Left cardiac atrium (tissue), 4 donors: ENCODE measurements at places on chromosomes 4 and X. TPM values are rescaled to one million over a fixed set of nuclear protein-coding genes. Genes with fewer than 3 reads are reported as not detected.

The GPC4 gene
- total RNA-seq = 15.0 TPM

The HSFX4 gene
- not detected for total RNA-seq

The SSX1 gene
- not detected for total RNA-seq

The OCIAD1 gene
- total RNA-seq = 149 TPM

The OTC gene
- total RNA-seq = 0.32 TPM

The MAGED4B gene
- total RNA-seq = 4.2 TPM

- no peak for DNase-seq
These were observed 33.0 kb downstream of the TACC3 start for GRCh38 chr4:1754336-1754735.

GRCh38 chr4:46316215-46316614 lies 73.7 kb downstream of the GABRA2 start:
- DNase-seq = no peak

- no peak for DNase-seq
These were observed 155.6 kb upstream of the PITX2 start for GRCh38 chr4:110778521-110778920.

DNA sequence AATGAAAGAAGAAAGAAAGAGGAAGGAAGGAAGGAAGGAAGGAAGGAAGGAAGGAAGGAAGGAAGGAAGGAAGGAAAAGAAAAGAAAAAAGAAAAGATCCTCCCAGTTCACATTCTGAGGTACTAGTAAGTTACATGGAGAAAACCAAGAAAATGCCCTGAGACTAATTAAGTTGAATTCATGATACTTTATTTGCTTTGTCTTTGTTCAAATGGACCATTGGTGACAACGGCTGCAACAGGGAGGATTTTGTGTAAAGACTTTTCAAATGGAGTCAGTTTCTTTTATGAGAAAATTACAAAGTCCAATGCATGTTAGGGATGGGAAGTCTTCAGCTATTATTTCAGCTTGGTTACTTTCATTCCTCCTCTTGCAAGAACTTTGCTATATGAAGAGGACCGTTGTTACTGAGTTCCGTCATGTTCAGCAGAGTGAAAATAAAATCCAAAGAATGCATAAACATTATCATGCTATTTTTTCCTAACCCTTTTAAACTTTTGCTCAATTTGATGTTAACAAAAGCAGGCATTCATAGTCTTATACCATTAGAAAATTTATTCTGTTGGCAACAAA lies 8.3 kb downstream of the VCX3A start:
- DNase-seq = no peak

DNA sequence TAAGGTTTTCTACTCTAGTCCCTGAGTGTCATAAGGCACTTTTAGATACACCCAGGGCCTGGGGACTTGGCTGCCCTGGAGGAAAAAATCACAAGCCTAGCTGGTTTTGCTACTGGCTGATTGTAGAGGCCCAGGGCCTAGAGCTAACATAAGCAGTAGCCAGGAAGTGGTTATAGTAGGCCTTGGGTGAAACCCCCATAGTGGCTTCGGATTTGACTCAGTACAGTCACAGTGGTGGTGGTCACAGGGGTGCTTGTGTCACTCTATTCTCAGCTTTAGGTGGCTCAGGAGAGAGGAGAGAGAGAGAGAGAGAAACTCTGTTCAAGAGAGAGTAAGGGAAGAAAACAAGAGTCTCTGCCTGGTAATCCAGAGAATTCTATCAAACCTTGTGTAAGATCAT lies 194.5 kb upstream of the EDA2R start:
- no peak for DNase-seq

- DNase-seq = no peak
These were observed 6.3 kb upstream of the ARHGEF38 start for GRCh38 chr4:105546086-105546485.

DNA sequence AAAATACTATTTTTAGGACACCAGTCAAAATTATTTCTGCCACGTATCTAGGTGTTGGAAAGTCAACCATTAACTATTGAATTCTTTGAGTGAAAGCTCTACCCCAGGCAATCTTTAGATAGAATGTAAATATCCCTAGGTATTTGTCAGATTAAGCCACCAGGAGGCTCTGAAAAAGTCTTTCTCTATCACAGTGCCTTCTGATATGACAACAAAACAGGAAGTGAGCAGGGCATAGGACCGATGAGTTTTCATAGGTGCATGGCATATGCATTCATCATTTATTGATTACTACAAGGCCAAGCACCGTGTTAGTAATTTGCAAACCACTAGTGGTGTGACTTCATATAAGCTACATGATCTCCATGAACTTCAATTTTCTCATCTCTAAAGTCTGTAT lies 333.6 kb upstream of the F9 start:
- no peak for DNase-seq

DNA sequence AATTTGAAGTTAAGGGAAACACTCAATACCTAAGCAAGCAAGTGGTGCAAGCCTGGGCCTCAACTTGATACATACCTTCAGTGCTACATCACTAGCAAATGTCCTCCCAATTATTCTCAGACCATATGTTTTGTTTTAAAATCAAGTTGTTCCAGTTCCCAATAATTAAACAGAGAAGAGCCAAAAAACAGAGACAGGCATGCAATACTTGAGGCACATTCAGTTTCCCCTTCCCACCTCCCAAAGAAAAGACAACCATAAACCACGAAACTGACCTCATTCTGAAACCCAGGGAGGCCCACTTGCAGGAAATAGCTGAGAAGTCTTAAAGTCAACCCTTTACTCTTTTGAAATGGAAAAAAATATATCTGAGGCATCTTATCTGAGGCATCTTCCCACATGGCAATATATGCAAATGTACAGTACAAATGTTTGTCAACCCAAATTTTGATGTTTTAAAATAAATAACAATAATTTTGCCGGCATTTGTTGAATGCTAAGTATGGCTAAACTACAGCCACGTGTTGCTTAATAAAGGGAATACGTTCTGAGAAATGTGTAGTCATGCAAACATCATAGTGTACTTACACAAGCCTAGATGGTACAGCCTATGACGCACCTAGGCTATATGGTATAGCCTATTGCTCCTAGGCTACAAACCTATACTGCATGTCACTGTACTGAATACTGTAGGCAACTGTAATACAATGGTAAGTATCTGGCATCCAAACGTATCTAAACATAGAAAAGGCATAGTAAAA lies 147.5 kb downstream of the TSPAN5 start:
- DNase-seq = no peak

- DNase-seq = no peak
These were observed at the start of gene LINC00632 for GRCh38 chrX:140709421-140709846. Gene LINC00632, plus strand, starts transcription at chrX:140709759.

GRCh38 chrX:71629467-71629866 lies 11.2 kb upstream of the CXCR3 start:
- no peak for DNase-seq

DNA sequence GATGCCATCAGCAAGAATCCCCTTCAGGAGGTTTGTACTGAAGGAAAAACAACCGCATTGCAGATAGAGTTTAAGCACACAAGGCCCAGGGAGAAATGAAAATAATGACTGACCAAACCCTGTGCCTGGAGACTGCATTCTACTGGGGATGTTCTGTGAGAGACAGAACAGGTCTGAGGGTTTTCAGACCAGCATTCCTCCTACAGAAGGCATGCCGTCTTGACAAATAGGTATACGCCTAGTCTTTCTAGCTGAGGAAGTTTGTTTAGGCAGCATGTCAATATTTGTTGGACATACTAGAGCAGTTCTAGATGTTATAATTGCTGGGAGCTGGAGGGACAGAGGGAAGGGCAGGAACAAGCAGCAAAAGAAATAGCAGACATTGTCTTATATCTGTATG lies 68.4 kb upstream of the SCOC start:
- DNase-seq = no peak

DNA sequence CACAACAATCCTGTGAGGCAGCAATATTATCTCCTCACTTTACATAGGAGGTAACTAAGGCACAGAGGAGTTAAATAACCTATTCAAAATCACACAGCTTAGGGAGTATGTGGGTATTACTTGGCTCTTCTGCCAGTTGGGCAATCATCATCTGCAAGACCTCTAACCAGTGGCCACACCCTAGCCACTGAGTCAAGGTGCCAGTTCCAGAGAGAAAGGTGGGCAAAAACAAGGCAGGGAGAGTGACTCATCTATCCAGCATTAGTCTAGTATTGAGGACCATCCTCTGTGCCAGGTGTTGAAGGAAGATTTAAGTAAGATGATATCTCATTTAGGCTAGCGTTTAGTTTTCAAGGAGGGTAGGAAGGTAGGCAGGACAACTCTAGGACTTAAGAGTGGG lies 113.9 kb upstream of the EOLA2 start:
- DNase-seq = no peak

DNA sequence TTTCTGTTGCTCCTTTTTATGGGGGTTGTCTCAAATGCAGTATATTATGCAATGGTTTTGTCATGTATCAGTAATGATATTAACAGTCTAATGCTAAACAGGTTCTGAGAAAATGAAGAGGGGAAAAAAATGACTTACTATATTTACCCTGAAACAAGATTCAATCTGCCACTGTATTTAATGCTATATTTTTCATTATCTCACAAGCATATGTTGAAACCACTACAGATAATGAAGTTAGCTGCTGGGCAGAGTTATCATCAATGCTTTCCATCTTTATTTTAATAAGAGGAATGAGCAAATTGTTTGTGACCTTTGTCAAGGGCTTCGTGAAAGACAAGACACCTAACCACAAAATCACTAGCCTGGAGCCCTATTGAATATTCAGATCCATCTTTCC lies 32.6 kb upstream of the NAA11 start:
- DNase-seq = no peak

DNA sequence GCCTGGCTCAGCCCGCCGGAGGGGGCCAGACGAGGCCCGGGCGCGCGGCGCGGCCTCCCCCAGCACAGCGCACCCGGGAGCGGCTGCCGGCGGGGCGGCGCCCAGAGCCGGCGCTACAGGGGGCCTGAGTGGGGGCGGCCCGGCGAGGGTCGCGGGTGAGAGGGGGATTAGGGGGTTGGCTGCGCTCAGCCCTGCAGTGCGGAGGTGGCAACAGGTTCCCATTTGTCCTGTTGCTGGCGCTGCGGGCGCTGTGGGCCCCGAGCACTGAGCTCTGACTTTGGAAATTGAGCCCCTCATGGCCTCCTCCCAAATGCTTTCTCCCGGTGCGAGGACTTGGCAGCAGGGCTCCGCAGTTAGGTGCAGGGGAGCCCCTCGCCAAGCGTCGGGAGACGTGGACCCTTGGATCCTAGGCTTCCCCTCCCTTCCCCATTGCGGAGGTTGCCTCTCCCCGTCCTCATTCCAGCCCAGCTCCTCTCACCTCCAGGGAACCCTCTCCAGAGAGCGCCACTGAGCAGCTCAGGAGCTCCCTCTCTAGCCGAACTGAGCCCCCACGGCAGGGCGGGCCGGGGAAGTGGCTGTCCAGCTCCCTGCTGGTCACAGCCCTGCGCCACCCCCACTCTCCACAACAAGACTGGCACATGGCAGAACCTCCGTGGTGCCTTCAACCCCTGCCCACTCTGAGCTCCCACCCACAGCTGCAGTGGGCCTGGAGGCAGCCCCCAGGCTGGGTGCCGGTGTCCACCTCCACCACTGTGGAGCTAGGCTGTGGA lies 2.5 kb upstream of the DUSP9 start:
- no peak for DNase-seq

DNA sequence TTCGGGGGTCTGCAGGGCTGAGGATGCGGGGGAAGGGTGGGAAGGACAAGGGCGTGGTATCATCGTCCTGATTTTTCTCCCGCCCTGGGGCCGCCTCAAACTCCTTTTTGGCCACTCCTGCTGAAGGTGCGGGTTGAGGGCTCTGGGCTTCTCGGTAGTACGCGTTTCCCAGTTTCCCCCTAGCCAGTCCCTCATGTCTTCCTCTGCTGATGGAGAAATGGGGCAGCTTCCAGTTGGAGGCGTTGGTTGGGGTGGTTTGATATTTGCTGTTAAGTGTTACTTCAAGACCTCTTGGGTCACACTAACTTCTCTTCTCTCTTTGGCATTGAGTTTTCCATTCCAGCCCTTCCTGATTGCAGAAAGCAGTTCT lies 482 bp downstream of the GSTCD start:
- DNase-seq = no peak

DNA sequence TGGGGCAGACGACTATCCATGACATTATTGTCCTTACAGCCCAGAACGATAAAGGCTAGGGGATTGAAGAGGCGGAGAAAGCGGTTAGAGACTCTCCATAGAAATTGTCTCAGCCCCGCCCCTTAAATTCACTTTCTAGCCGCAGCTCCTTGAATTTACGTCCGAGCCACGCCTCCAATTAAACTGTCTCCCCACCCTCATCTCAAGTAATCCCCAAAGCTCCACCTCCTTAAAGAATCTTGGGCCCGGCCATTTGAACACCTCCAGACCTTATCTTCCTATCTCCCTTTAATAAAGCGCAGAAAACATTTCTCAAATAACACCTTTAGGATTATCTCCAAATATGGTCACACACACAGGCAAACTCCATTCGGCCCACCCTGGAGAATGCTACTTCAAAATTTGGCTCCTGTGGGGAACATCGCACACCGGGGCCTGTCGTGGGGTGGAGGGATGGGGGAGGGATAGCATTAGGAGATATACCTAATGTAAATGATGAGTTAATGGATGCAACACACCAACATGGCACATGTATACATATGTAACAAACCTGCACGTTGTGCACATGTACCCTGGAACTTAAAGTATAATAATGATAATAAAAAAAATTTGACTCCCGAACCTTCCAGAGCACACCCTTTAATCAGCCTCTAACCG lies 7.2 kb upstream of the MAGIX start:
- peak; percentile 50 for DNase-seq

DNA sequence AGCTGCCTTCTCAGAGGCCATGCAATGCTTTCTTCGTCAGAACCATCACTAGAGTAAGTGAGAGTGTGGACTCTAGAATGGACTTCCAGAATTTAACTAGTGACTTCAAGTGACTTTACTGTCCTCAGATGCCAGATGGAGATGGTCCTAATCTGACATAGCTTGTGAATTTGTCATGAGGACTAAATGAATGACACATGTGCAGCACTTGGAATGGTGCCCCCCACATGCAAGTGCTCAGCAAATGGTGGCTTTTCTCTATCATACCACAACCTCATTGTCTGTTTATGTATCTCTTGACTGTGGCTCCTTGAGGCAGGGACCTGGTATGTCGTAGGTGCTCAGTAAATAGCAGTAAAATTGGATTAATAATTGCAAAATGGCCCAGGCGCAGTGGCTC lies 91.6 kb upstream of the STX18 start:
- no peak for DNase-seq

- DNase-seq = no peak
These were observed 152.1 kb upstream of the HPGD start for GRCh38 chr4:174674305-174674840.

DNA sequence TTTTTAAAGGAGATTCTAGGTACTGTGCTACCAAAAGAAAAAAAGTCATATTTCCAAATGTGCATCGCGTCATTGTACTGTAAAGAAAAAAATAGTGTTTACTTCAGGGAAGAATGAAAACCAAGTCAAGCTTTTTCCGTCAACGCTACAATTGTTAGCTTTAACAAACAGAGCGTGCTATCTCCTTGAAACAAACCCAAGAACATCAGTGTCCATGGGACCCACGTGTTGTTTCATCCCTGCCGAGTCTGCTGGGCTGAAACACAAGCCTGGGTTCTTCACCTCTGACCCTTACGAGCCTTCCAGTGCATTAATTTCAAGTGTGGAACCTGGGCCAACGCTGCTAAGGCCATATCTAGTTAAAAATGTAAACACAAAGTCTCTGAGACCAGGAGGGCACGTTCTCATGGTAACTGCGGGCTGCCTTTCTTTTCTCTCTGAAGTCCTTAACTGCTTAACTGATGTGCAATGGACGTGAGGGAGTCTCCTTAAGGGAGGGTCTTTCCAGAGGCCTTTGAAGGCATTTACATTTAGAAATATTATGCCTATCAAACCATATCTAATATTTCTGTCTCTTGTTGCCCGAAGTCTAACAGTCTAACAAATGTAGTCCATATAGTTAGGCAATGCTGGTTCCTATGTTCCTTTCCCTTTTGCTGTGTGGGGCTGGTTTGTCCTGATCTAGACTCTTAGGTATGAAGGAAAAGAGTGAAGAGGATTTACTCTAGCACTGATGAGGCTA lies 36.3 kb downstream of the ING2 start:
- DNase-seq = no peak
